ENCODE measurements at places on chromosomes 4 and X. TPM values are rescaled to one million over a fixed set of nuclear protein-coding genes. Genes with fewer than 3 reads are reported as not detected.

DNA sequence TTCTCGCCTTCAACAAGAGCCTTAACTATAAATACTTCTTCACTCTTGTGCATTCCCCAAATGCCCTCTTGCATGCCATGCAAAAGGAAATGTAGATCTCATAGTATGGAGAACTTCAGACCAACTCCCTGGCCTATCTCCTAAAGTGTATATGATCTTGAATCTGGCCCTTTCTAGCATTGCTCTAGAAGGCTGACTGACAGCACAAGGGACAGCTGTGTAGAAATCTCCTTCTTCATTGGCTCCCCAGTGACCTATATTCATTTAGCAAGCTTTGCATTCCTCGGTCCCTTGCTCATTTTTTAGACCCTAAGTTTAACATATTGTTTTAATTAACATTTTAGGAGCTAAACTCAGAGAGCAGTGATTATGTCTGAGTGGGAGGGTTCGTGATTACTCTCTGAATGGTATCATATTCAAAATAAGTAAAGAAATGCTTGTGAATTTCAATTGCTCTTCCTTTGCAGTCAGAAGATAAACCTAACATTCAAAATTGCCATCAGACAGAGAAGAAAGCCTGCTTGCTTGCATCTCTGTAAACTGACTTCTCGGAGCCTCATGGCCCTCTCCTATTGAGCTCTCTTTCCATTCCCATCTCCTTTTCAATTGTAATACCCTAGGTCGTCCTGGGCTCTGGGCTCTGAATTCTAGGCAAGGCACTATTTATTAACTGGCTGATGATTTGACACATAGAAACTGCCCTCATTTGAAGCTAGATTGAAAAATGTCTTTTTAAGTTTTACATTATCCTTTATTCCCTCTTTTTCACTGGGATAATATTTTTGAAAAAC lies 120.3 kb upstream of the PRKG2 start:
- H3K36me3 ChIP-seq = no peaks in the 10 kb centered on the region
- no peak for DNase-seq
- no peaks in the 10 kb centered on the region for H3K4me1 ChIP-seq

PLXNB3 gene
- polyA plus RNA-seq = not detected

OTUD6A gene
- polyA plus RNA-seq = not detected

- H3K4me1 ChIP-seq = no peaks in the 10 kb centered on the region
- no peak overlapping the region for H3K27ac ChIP-seq
- H3K36me3 ChIP-seq = no peaks in the 10 kb centered on the region
- no peaks in the 10 kb centered on the region for H3K27me3 ChIP-seq
These were observed 76.5 kb downstream of the PCDH18 start for GRCh38 chr4:137455647-137456321.

- no peak overlapping the region for H3K4me3 ChIP-seq
- H3K36me3 ChIP-seq = peaks cover 21% of the 10 kb centered on the region
- H3K27ac ChIP-seq = no peak overlapping the region
- no peak for DNase-seq
- no peaks in the 10 kb centered on the region for H3K27me3 ChIP-seq
These were observed 75.0 kb upstream of the FAM9C start for GRCh38 chrX:13119386-13119785.

- H3K27ac ChIP-seq = no peak overlapping the region
- no peak for DNase-seq
- H3K27me3 ChIP-seq = no peaks in the 10 kb centered on the region
- H3K4me1 ChIP-seq = no peaks in the 10 kb centered on the region
- H3K36me3 ChIP-seq = no peaks in the 10 kb centered on the region
These were observed 128.7 kb downstream of the GABRB1 start for GRCh38 chr4:47160095-47160494.

DNA sequence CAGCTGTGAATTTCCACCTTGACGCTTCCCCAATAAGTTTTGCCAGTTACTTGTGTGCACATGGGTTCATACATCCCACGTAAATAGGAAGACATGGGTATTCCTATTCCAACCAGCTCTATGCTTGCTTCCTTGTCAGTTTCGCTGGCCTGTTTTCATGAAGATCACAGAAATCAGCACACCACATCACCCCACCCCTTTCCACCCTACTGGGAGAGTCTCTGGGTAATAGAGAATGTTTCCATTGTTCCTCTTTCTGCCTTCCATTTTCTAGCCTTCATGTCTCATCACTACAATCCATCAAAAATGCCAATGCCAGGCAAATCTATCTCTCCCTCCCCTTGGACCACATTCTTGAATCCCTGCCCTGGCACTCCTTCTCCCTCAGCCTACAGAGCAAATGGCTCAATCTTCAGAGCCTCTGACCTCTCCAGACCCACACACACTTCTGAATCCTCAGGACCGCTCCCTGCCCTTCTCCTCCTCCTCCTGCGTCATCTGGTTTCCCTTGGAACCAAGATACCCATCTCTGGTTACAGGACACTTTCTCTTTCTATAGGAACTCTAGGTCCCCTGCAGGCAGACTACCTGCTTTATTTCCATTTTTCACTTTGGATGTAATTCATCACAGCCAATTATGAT lies 323.3 kb downstream of the DHX15 start:
- H3K27ac ChIP-seq = no peak overlapping the region
- DNase-seq = no peak
- no peaks in the 10 kb centered on the region for H3K4me1 ChIP-seq
- no peaks in the 10 kb centered on the region for H3K27me3 ChIP-seq
- H3K4me3 ChIP-seq = no peak overlapping the region

DNA sequence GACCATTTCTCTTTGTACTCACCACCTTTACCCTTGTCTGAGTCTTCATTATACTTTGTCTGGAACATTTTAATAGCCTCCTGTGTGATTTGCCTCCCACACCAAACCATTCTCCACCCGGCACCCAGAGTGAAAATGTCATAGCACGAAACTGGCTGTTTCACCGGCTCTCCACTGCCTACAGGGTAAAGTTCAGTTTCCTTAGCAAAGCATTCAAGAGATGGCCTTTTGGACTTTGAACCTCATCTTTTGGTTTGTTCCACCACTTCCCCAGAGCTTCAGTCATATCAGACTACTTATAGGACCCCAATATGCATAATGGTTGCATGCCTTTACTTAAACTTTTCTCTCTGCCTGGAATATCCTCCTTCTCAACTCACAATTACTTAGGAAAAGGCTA lies 38.3 kb downstream of the RAP2C start:
- H3K36me3 ChIP-seq = peaks cover 7% of the 10 kb centered on the region
- H3K27ac ChIP-seq = no peak overlapping the region
- no peaks in the 10 kb centered on the region for H3K4me1 ChIP-seq
- DNase-seq = no peak

DNA sequence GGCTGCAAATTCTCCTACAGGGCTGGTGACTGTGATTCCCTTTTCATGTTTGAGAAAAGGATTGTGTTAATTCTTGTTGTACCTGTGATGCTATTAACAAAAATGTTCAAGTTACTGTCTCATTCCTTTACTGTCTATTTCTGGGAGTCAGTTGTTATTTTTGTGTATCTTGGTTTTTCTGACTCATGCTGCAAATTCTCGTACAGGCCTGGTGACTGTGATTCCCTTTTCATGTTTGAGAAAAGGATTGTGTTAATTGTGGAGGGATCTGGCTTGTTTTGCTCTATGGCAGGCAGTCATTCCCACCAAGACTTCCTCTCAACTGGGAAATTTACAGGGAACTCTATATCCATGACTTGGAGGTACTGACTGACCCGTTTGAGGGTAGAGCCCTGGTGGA lies 693.4 kb upstream of the INTU start:
- H3K27ac ChIP-seq = no peak overlapping the region
- H3K36me3 ChIP-seq = no peaks in the 10 kb centered on the region
- H3K4me1 ChIP-seq = no peaks in the 10 kb centered on the region
- DNase-seq = no peak

DNA sequence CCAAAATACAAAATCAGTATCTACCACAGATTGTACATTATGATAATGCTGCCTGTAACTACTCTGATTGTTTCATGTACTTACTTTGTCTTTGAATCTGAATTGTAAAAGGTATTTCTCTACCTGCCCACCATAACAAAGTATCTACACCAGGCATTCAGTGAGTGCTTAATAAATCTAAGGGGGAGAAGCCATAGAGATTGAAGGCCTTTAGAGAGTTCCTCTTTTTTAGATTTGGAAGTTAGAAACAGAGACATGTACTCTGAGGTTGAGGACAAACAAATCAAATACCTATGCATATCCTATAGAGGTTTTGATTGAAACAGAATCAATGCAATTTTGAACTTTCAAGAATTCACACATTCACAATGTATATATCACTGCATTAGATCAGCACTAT lies 42.7 kb downstream of the SAT1 start:
- no peaks in the 10 kb centered on the region for H3K27me3 ChIP-seq
- DNase-seq = no peak
- H3K36me3 ChIP-seq = no peaks in the 10 kb centered on the region
- no peak overlapping the region for H3K27ac ChIP-seq

DNA sequence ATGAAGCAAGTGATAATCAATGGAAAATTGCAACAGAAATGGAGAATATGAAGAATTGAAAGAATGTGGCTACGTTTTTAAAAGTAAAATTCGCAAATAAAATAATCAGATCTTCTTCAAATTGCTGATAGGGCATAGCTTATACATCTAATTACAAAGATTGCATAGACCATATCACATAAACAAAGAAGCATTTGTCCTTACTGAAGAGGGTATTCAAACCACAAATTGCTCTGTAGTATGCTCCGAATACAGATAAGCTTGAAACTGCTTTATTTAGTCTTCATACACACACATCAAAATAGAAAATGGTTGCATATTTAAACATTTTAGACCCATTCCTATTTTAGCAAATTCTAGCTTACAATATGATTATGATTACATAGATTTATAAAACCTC lies 206.7 kb upstream of the SLIT2 start:
- DNase-seq = no peak
- no peaks in the 10 kb centered on the region for H3K4me1 ChIP-seq
- no peaks in the 10 kb centered on the region for H3K27me3 ChIP-seq
- H3K36me3 ChIP-seq = no peaks in the 10 kb centered on the region
- H3K27ac ChIP-seq = no peak overlapping the region

DNA sequence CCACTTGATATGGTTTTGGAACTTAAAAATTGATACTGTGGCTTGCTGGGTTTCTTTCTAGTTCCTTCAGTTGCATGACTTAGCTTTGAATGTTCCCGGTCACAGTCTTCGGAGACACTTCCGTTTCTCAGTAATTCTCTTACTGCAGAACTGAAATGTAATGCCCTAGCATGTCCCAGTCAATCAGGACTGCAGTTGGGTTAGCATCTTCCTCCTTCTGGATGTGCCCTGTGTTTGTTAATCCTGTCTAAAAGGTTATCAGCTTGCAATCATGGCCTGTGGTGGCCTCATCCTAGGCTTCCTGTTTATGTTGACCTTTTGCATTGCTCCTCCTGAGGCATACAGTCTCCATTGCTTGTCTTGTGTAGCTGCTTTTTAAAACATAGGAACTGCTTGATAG lies 275.9 kb downstream of the ARHGAP10 start:
- H3K4me3 ChIP-seq = no peak overlapping the region
- H3K36me3 ChIP-seq = no peaks in the 10 kb centered on the region
- H3K27me3 ChIP-seq = peaks cover 9% of the 10 kb centered on the region
- H3K4me1 ChIP-seq = no peaks in the 10 kb centered on the region

DNA sequence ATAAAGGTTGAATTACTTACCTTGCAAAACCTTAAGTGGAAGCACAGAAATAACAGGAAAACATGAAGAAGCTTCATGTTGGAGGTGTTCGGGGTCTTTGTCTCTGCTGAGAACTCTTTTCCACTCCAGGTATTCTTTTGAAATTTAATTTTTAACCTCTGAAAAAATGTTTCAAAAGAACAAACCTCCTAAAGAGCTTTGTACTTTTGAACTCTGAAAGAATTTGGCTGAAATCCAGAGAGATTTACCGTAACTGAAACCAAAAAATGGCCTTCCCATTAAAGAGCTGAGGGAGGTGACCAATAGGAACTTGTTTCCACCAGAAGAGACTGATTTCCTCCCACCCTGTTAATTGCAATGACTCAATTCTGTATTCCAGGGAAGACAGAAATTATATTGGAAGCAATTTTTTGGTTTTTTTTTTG lies at the start of gene CFI:
Gene CFI, minus strand, starts transcription at position 105 of the 425 bp plus-strand sequence. Its CDS starts 28 bp downstream, at position 77.
- no peak within 1 kb of the TSS for H3K27ac ChIP-seq
- no peak for DNase-seq
- peaks cover 9% of the 10 kb centered on the region for H3K27me3 ChIP-seq

TRIM61 gene
- polyA plus RNA-seq = not detected

GRCh38 chrX:140712413-140713173 lies 3.0 kb downstream of the LINC00632 start:
- H3K27me3 ChIP-seq = peaks cover 5% of the 10 kb centered on the region
- H3K36me3 ChIP-seq = no peaks in the 10 kb centered on the region
- DNase-seq = no peak
- no peak overlapping the region for H3K27ac ChIP-seq
- no peaks in the 10 kb centered on the region for H3K4me1 ChIP-seq
- no peak overlapping the region for H3K4me3 ChIP-seq

GRCh38 chrX:30521440-30522182 lies 56.0 kb downstream of the TASL start:
- H3K36me3 ChIP-seq = no peaks in the 10 kb centered on the region
- no peak overlapping the region for H3K27ac ChIP-seq
- no peaks in the 10 kb centered on the region for H3K27me3 ChIP-seq
- no peak overlapping the region for H3K4me3 ChIP-seq

GRCh38 chr4:3367866-3368265 lies 73.9 kb upstream of the HGFAC start:
- H3K4me1 ChIP-seq = peaks cover 35% of the 10 kb centered on the region
- no peak overlapping the region for H3K27ac ChIP-seq
- no peaks in the 10 kb centered on the region for H3K36me3 ChIP-seq
- peaks cover 37% of the 10 kb centered on the region for H3K27me3 ChIP-seq
- no peak for DNase-seq

DNA sequence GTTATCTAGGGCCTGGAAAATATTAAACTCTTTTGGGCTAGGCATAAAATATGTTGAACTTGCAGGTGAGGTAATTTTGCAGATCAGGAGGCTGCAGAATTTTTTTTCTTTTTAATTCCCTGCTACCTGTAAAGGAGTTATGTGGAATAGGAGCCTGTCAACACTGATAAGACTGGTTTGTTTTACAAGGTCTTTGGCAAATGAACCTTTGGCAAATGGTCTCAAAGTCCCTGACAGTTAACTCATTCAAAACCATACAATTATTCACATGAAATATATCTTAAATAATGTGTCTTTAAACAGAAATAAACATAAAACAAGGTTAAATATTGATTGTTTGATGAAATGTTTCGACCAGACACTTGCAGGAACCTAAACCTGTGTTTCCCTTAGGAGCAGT lies 340.2 kb downstream of the GASK1B start:
- H3K27me3 ChIP-seq = no peaks in the 10 kb centered on the region
- no peak overlapping the region for H3K4me3 ChIP-seq
- no peak overlapping the region for H3K27ac ChIP-seq
- H3K4me1 ChIP-seq = no peaks in the 10 kb centered on the region
- no peaks in the 10 kb centered on the region for H3K36me3 ChIP-seq
- DNase-seq = no peak

- H3K27me3 ChIP-seq = no peaks in the 10 kb centered on the region
- no peak overlapping the region for H3K4me3 ChIP-seq
- no peak for DNase-seq
- no peak overlapping the region for H3K27ac ChIP-seq
- peaks cover 13% of the 10 kb centered on the region for H3K36me3 ChIP-seq
These were observed 32.0 kb downstream of the DAPP1 start for GRCh38 chr4:99848591-99849001.
